ENCODE measurements at places on chromosomes 4 and X.

- no peak for DNase-seq
Measured at GRCh38 chrX:134909261-134909660, 81.5 kb upstream of the SMIM10 start.

DNA sequence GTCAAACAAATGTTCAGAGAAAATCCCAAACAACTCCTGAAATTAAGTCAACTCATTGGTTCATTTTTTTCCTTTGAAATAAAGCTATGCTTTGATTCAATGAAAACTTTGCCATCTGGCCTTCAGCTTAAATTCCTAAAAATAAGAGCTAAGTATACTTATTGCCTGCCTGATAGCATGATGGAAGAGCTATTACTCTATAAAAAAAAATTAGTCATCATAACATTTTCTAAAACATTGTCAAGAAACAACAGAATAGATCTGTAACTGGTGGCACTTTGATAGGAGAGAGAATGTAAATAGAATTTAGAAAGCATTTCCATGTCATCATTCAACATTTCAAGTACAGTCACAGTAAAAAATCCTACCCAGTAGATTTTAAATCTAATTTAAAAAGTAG lies 136.6 kb downstream of the CORIN start:
- no peak for DNase-seq

GRCh38 chrX:45696736-45697135 lies 496.1 kb upstream of the DIPK2B start:
- DNase-seq = no peak

DNA sequence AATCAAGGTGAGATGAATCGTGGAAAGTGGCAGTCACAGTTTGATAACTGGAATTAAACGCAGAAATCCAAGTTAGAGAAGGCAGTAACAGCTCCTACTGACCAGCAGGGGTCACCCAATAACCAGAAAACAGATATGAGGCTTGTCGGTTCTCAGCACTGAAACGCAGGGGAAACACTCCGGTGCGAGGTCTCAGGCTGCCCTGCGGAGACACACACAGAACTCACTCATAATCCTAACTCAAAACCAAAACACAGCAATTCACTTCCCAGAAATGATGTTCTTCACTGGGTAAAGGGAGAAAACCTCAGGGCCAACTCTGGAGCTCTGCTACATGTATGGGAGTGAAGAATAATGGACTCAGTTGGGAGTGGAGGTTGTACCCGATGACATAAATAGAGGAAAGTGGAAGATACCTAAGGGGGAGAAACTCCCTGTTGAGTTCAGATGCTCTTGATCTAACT lies 384.4 kb downstream of the RAPGEF2 start:
- DNase-seq = peak; percentile 72

- DNase-seq = no peak
Measured at GRCh38 chrX:84933956-84934556, 69.6 kb upstream of the APOOL start.

- no peak for DNase-seq
Measured at GRCh38 chr4:31518796-31519250, 798.7 kb downstream of the PCDH7 start.

GRCh38 chrX:76253432-76253831 lies 80.6 kb downstream of the PBDC1 start:
- DNase-seq = peak; percentile 76

- peak; percentile 4 for DNase-seq
Measured at GRCh38 chrX:25531096-25531495, 515.3 kb upstream of the ARX start.

DNA sequence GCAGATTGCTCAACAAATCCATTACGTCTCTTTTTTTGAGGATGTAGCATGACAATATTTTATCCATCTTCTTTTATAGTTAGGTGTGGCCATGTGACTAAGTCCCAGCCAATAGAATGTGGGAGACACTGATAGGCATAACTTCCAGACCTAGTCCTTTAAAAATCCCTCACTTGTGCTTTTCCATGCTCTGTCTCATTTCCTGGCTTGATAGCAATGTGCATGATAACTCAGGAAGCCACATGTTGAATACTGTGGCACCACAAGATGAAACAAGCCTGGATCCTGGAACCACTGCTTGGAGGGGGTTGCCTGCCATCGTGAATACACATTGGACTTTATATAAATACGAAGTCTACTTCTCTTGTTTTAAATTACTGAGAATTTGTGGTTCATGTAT lies 184.0 kb upstream of the NEIL3 start:
- DNase-seq = no peak

GRCh38 chr4:139904406-139904805 lies 238.8 kb downstream of the MGST2 start:
- DNase-seq = no peak

- DNase-seq = no peak
Measured at GRCh38 chr4:52950226-52950625, 88.1 kb downstream of the RASL11B start.

- no peak for DNase-seq
Measured at GRCh38 chrX:72081605-72082320, 50.0 kb downstream of the RTL5 start.

- no peak for DNase-seq
Measured at GRCh38 chr4:158859661-158860060, 90.8 kb downstream of the FNIP2 start.

DNA sequence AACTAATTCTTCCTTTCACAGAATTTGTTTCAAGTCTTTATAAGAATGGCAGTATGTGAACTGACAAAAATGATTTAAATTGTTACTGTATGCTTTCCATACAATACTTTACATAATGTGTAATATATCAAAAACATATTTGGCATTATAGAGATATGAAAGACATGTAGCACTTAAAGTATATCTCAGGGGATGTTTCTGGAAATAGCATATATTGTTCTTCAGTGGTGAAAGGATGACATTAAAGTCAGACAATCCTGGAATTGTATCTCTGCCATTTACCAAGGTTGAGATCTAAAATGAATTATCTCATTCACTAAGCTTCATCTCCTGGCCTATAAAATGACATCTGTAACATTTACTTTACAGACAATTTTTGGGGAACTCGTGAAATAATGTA lies 358.4 kb upstream of the EPHA5 start:
- DNase-seq = no peak

DNA sequence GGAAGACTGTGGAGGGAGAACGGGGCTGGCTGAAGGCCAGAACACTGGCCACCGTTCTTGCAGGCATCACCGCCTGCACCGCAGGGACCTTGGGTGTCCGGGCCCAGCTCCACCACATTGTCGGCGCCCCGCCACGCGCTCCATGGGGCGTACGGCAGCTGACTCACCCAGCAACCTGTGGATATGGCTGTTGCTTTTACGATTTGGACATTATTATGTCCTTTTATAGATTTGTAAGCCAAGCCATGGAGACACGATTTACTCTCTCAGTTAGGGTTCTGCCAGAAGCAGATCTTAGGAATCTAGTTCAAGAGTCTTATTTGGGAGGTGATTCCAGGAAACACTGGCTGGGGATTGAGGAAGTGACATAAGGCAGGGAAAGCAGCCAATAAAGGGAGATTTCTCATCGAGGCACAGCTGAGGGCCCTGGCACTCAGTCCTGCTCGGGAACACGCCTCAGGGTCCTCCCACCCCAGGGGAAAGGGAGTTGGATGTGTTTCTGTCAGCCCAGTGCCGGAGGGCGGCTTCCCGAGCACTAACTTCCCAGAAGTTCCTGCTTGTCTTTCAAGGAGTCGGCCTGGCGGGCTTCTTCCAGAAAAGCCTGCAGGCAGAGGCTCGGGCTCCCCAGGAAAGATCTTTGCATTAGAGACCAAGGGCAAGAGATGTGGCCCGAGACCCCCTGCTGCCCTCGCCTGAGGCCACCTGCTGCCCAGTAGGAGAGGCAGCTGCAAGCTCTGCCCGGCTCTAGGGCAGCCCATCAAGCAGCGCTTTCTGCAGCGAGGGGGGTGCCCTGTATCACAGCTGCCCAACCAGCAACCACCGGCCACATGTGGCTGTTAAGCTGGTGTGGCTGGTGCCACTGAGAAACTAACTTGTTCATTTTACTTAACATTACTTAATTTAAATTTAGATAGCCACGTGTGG lies 52.9 kb downstream of the CRMP1 start:
- no peak for DNase-seq

- DNase-seq = no peak
Measured at GRCh38 chrX:1492421-1493012, 39.8 kb upstream of the ASMTL start.

DNA sequence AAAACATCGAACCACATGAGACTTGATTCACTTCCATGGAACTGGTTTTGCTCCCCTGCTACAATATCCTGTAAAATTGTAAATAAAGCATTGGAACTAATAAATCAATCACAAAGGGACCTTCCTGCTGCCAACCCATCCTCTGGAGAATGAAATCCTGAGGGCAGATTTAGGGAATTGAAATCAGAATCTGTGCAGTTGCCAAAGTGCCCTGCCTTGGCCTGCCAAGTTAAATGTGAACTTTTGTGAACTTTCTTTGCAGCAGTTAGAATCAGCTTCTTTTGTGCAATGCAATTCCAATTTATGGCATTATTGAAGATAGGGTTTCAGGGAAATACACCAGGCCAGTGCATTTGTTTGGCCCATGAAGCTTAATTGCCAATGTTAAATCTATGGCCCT lies 263.1 kb downstream of the PTTG2 start:
- DNase-seq = no peak

DNA sequence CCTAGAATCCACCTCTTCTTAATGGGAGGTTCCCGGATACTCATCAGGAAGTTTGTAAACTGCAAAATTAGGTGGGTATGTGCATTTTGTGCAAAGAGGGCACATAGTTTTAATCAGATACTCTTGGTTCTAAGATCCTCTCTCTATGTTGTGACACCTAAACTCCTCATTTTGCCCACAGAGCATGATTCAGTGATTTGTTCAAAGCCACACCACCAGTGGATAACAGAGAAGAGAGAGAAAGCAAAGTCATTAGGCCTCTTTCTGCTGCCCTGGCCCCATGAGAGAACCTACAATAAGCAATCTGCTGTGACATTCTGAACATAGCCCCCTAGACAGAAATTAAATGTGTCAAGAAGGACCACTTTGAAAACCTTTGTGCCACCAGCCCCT lies 72.3 kb upstream of the STIM2 start:
- no peak for DNase-seq

GRCh38 chr4:97998203-97998602 lies 145.1 kb downstream of the STPG2 start:
- DNase-seq = no peak

GRCh38 chr4:26459054-26459755 lies 31.1 kb downstream of the CCKAR start:
- DNase-seq = peak; percentile 58

GRCh38 chr4:174248407-174248806 lies 35.1 kb downstream of the FBXO8 start:
- no peak for DNase-seq

GRCh38 chrX:139834879-139835278 lies 98.0 kb downstream of the ATP11C start:
- no peak for DNase-seq

DNA sequence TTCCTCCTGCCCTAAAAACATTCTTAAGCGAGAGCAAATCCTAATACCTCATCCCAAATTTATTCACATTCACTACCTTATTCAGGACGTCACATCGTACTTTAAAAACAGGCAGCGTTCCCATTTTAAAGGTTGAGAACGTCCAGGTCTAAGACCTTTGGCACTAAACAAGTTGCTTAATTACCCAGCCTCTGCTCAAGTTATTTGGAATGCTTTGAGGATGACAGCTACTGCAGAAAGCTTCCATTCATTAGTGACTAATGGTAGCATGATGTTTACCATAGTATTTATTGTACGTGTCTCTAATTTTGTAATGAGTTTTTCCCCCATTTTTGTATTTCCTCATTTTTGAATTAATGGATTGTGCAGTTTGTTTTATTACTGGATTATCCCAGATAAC lies 1.5 kb downstream of the USP38 start:
- DNase-seq = peak; percentile 5
